ENCODE measurements at places on chromosomes 5 and 9. TPM values are rescaled to one million over a fixed set of nuclear protein-coding genes. Genes with fewer than 3 reads are reported as not detected.

GRCh38 chr5:100551183-100551582 lies 16.0 kb downstream of the FAM174A start:
- no peak for DNase-seq

DNA sequence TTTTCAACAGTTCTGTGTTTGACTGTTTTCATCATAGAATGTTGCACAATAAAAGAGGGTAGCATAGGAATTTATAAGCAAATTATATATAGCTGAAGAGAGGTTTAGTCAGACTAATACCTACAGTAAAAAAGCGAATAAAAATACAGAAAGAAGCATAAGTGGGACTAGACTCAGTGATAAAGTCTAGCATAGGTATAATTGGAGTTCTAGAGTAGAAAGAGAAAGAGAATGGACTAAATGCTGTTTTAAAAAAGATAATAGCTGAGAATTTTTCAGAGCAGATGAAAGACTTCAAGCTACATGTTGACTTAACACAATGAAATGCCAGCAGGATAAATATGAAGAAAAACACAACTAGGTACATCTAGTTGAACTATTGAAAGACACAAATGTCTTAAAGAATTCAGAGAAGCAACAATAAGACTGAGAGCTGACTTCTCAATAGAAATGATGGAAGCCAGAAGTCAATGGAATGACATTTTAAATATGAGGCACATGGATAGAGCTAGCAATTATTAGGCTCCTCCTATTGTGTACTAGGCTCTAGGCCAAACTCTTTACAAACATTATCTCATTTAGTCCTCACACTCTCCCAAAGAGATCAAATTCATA lies 573.9 kb downstream of the ZNF608 start:
- no peak for DNase-seq

DNA sequence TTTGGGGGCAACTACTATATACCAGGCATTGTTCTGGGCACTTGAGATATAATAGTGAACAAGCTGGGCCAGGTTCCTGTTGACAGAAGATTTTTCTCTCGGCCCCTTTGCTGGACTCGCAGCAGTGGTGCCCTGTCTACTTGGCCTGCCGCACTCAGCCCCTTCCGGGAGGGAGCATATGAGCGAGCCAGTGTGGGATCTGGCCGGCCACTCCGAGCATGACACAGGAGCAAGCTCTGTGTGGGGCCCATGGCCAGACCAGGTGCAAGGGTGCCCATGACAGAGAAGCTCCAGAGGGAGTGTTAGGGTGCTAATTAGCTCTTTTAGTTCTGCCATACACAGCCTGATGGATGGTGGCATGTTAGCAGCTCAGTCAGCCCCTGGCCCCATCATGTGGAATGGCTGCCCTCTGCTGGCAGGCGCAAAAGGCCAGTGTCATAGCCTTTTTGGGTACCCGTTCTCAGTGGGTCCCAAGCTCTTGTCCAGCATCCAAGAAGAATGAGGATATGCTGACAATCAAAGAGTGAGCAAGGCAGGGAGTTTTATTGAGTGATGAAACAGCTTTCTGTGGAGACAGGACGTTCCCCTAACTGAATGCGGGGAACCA lies 9.3 kb upstream of the KIF4B start:
- no peak for DNase-seq

DNA sequence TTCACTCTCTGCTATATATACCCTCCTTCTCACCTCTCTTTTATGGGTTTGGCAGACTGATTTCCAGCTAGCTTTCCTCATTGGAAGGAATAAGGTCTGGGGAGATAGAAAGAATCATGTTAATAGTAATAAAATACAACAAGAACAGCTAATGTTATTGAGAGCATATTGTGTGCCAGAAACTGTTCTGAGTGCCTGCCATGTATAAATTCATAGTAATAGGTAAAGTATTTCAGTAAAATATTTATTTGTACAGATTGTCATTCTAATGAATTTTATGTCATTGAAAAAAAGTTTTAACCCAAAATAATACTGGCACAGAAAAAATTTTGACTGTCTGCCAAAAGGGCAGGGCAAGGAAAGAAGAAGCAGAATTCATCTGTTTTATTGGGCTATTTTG lies 834.9 kb upstream of the ZNF608 start:
- DNase-seq: no peak

- DNase-seq: no peak
Observed at GRCh38 chr9:84447305-84447704, 106.7 kb upstream of the SLC28A3 start.

Gene SLCO6A1
- total RNA-seq: not detected

DNA sequence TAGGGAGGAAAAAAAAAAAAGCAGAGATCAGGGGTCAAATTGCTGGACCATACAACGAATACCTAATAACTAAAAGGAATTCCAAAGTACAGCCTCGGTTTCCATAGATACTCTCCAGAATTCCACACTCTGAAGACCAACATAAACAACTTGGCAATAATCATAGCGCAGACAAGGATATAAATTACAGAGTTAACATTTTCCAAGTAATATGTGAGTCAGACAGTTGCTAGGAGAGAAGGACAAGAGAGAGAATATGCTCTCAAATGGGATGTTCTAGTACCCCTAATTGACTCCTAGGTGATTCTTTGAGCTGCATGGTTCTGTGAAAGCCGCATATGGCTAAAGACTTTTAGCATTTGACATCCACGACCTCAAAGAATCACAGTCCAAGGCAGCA lies 165.2 kb downstream of the FRMD3 start:
- DNase-seq: no peak

GRCh38 chr9:122975196-122975595 lies 34.4 kb downstream of the RABGAP1 start:
- DNase-seq: no peak

Gene PCDHGA5
- total RNA-seq: 0.84 TPM

DNA sequence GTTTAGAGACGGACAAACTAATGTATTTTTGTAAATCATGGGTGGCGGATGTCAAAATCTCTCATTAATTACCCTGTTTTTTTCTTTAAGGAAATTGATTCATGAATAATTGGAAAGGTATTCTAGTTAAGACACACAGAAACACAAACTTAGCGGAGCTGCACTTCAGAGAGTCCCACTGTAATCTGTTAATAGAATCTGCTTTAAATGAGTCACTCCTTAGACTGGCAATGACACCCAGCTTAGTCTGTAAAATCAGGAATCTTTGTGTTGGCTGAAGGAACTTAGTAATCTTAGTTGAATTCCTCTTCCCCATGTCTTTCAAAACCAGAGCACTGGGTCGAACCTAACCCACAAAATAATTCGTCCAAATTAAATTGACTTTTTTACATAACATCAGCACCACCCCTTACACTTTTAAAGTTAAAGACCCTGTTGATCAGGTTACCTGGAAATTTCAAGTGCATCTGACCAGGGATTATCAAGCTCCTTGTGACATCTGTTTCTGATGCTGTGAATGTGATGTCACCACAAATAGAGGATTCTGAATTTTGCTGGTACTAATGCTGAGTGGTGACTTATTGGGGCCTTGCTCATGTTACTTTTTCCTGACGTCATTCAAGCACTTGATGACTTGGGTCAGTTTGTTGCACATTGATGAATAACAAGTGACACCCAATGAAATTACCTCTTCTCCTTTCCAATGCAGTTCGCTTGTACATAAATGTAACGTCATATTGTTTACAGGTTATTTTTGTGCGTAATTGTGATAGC lies 313.6 kb downstream of the KCTD16 start:
- DNase-seq: no peak

DNA sequence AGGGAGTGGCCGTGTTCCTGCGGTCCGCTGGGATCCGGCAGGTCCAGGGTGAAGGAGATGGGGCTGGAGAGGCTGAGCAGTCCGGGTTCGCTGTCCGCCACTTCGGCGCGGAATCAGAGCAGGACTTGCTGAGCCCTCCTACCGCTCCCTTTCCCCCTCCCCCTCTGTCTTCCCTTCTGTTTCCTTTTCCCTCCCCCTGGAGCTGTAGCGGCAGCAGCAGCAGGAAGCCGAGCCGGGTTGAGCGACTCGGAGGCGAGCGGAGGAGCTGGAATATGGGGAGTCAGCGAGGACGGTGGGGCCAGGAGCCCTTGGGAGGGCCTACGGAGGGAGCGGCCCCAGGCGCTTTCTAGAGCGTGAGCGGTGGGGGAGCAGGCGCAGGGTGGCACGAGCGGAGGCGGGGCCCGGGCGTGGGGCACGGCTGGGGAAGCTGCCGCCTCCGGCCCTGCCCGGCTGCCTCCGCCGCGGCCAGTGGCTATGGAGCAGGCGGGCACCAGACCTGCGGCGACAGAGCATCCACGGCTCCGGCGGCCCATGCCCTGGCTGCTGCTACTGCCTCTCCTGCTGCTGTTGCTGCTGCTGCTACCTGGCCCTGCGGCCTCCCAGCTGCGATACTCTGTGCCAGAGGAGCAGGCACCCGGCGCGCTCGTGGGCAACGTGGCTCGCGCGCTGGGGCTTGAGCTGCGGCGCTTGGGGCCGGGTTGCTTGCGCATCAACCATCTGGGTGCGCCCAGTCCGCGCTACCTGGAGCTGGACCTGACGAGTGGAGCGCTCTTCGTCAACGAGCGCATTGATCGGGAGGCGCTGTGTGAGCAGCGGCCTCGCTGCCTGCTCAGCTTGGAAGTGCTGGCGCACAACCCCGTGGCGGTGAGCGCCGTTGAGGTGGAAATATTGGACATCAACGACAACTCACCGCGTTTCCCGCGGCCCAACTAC lies at the start of gene PCDHAC2:
TSS of gene PCDHAC2 (plus strand) at position 184 of the 933 bp plus-strand sequence. CDS start at position 475, 291 bp downstream.
- DNase-seq: peak; percentile 30

- no peak for DNase-seq
Observed at GRCh38 chr5:32955814-32956213, 244.7 kb downstream of the NPR3 start.

GRCh38 chr9:111099199-111100008 lies 61.1 kb upstream of the LPAR1 start:
- no peak for DNase-seq

GRCh38 chr5:117379521-117379920 lies 804.9 kb upstream of the SEMA6A start:
- no peak for DNase-seq

- no peak for DNase-seq
Observed at GRCh38 chr9:82593501-82593900, 469.4 kb downstream of the RASEF start.

- peak; percentile 77 for DNase-seq
Observed at GRCh38 chr9:122001491-122002201, 91.5 kb downstream of the TTLL11 start.

DNA sequence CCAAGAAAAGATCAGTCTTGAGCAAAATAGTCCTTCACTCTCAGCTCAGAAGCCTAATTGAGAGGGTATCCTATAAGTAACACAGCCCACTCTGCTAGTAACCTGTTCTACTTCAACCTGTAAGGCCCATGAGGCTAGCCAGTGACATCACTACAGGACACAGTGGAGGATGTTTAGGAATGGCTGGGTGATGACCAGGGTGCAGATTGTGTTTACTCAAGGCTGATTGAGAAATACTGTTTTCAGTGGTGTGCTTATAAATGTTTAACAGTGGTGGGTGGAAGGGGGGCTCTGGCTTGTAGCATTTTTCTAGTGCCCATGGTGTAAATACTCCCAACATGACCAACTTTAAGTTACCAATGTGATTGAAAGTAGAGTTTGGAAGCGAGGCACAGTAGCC lies 159.8 kb upstream of the CCDC152 start:
- no peak for DNase-seq

Gene AGXT2
- not detected for total RNA-seq

DNA sequence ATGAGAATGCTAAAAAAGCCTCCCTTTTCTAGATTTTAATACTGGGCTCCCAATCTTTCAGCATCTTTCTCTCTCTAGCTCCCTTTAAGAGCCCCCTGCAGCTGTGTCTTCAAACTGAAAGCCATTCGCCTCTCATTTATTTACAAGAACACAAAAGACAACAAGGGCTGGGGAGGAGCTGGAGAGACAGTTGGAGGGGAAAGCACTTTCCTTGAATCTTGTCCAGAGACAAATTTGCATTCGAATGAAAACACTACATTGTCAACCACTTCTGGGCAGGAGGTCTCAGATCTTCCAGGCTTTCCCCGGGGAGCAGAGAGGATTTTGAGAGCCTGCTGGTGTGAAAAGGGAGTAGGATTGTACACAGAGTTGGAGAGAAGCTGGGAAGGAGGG lies 518.3 kb downstream of the CTNND2 start:
- no peak for DNase-seq

Gene NEUROG1
- total RNA-seq: not detected

- no peak for DNase-seq
Observed at GRCh38 chr5:1668141-1668721, 131.4 kb downstream of the MRPL36 start.

DNA sequence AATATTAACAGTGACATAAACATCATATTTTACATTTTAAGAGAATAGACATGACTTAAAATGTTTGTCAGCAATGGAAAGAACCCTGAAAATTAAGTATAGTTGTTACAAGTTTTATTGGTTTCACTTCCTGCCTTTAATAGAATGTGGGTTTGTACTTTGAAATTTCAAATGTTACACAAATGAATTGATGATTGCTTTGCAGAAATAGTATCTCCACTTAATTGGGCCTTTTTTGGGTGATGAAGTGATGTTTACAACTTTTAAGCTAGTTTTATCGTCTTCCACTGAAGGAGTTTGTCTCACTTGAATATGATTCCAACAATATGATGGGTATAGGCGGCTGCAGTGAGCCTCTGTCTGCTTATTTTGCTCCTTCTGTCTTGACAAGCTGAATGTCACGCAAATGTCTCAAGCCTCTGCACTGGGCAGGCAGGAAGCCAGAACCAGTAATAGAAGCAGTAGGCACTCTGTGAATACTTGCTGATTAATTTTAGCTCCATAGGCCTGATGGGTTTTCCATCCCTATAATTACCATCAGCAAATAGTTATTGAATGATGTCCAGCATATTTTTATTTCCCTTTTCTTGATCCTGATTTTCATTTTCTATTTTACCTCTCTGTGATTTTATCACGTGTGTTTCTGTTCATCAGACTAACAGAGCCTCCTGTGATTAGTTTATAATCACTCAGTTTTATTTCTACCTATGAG lies 10.6 kb upstream of the NR3C1 start:
- peak; percentile 15 for DNase-seq

DNA sequence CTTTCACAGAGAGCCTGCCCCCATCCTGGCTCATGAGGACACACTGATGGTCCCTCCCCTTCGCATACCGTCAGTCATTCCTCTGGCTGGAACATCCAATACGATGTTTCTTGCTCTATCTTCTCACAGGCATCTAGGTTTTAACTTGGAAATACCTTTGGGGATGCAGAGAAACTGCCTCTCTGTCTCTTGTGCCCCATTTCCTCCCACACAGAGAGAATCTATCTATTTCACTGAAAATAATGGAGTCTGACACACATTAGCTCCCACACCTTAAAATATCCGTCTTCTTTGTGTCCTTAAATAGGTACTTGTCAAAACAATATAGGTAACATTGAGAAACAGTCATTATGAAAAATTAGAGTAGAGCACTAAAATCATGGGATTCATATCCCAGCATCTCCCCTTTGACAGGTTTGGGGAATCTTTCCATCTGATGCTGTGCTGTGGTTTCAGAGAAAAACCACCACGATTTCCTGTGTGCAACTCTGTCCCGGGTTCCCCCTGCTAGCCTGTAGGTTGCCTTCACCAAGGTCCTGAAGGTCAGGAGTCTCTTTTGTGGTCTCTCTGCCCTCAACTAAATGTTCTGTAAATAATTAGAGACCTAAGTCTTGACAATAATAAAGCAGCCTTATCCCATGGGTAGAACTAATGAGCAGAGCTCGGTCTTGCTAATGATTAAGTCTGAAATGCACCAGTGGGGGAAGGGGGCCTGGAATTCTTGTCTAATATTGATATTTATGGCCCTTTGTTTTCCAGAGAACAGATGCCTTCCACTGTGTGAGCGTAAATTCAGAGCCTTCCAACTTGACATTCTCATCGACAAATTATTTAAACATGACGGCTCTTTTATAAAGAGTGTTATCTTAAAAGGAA lies 371.0 kb downstream of the ICE1 start:
- DNase-seq: no peak
